Activated T-cell treated with anti-CD3 and anti-CD28 coated beads, Interleukin-2, amount 50 U/mL, for 48 hours (primary cell): ENCODE measurements at places on chromosomes 13 and 19.

- no peak for DNase-seq
These were observed 256.1 kb downstream of the DACH1 start for GRCh38 chr13:71610876-71611275.

- DNase-seq = no peak
These were observed 43.0 kb upstream of the LATS2 start for GRCh38 chr13:21104199-21105019.

DNA sequence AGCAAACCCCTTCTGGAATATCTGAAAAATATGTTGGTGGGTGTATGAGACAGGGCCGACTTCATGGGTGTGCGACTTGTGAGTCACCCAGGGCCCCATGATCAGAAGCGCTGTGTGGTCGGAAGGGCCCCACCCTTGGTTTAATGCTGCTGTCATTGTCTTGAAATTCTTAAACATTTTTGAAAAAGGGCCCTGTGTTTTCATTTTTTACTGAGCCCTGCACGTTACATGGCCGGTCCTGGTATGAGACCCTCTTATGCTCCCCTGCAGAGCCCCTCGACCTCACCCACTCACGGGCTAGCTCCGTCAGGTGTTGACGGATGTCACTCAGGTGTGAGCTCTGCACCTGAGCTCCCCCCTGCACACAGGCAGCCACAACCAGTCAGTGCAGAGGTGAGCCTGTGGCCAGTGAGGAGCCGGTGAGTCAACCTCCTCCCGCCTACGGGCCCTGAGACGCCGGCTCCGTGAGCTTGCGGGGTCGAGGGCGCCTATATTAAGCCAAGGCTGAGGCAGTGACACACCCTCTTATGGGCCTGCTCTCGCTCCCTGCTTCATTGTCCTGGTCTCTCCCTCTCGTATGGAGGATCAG lies 27.7 kb downstream of the GADD45B start:
- peak; percentile 80 for DNase-seq

- DNase-seq = no peak
These were observed 133.9 kb downstream of the IRS2 start for GRCh38 chr13:109652531-109652930.

DNA sequence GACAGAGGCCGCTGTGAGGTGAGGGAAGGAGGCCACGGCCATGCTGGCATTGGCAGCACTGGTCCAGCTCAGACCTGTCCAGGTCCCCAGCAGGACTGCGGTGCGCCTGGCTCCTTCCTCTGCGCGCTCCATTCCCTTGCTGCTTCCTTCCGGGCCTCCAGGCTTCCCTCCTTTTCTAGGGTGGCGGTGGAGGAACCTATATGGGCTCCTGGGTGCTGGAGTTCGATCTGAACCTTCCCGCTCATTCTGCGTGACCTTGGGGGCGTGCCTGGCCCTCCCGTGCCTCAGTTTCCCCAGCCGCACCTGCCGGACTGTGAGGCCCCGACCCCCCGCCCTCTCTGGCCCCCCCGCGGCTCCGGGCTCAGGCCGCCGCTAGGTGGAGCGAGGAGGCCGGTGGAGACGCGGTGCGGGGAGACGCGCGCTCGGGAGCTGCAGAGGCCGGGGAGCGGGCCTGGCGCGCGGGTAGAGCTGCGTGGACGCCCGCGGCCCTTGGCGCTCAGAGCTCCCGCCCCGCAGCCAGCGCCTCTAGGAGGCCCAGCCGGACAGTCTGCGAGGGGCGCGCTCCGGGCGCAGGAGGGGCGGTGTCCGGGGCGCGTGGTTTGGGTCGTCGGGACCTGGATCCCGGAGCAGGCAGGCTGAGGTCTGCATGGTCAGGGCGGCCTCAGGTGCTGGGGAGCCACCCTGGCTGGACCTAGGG lies 29.9 kb downstream of the EFNA2 start:
- peak; percentile 52 for DNase-seq

- DNase-seq = no peak
These were observed 216.2 kb downstream of the MAB21L1 start for GRCh38 chr13:35260316-35260715.

- DNase-seq = no peak
These were observed 10.3 kb downstream of the GJB6 start for GRCh38 chr13:20221772-20222171.

- no peak for DNase-seq
These were observed 94.3 kb downstream of the FAM216B start for GRCh38 chr13:42875475-42876269.

DNA sequence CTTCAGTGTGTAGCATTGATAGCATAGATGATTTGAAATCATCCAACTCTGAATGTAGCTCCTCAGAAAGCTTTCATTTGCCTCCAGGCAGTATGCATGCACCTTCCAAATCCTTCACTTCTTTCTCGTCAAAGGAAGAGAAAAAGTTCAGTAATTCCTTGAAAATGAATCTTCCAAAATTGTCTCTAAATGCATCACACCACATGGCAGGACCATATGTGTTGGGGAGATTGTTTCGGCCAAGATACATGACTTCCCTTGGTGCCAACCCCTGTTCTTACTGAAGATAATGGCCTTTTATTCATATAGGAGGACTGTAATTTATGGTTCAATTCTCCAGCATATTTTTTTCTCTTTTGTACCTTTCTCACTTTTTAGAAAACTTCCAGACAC lies 315.6 kb upstream of the SPRY2 start:
- DNase-seq = no peak

DNA sequence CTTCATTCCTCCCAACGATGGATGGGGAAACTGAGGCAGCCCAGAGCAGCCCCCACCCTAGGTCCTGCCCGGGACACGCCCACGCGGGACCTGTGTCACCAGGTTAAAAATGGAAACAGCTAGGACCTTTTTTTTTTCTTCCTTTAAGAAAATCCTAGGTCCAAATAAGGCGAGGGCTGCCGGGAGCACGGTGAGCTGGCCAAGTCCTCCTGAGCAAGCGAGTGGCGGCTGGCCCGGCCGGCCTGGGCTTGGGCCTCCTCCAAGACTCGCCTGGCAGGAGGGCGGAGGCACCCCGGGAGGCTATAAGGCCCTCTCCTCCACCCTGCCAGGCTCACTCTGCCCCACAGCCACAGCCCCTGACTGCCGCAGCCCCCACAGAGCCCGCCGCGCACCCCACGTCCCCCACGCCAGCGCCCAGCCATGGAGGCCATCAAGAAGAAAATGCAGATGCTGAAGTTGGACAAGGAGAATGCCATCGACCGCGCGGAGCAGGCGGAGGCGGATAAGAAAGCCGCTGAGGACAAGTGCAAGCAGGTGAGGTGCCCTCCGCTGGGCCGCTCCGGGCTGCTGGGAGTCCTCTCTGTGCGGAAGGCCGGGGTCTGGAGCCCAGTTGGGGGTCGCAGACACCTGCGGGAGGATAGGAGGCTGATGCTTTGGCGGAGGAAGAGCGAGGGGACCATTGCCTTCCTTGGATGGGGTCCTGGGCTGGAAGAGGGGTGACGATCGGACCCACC lies 8.9 kb upstream of the TPM4 start:
- no peak for DNase-seq

DNA sequence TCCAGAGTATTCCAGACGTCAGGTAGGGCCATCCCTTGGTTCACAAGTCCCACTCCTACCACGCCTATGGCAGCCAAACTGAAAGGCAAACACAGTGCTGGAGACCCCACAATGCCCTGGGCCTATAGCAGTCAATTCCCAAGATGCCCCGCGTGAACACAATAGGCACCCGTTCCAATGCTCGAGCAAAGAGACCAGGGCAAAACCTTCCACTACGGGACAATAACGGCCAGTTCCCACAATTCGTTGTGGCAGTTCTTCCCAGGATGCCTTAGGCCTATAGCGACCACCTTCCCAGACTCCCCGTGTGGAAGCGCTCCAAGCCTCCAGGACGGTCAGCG lies 538 bp downstream of the ZNF428 start:
- no peak for DNase-seq

DNA sequence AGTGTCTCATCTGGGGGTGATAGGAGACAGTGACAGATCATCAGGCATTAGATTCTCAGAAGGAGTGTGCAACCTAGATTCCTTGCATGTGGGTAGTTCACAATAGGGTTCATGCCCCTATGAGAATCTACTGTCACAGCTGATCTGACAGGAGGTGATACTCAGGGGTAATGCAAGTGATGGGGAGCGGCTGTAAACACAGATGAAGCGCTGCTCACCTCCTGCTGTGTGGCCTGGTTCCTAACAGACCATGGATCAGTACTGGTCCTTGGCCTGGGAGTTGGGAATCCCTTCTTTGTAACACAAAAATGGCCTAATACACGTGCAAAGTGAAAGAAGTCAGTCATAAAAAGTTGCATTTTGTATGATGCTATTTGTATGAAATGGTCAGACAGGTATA lies 107.6 kb upstream of the TUBA3C start:
- DNase-seq = no peak

DNA sequence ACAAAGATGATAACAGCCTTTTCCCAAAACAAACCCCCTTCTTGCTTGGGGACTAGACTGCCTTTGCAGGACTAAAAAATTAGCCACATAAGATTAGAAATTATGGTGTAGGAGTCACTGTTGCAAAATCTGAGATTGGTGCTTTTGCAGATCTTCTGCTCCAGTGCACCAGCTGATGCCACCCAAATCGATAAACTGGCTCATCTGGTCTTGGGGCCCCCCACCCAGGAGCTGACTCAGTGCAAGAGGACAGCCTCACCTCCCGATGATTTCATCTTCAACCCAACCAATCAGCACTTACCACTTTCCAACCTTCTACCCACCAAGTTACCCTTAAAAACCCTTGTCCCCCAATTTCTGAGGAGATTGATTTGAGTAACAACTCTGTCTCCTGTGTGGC lies 47.1 kb upstream of the PEPD start:
- DNase-seq = no peak

- DNase-seq = no peak
These were observed 132.9 kb downstream of the RAP2A start for GRCh38 chr13:97566907-97567306.
